Natural killer cell treated with Interleukin-12 subunit alpha and Interleukin-12 subunit beta and Interleukin-15 and Interleukin-18, amount 100 ng/mL, for 72 hours (primary cell): ENCODE measurements at places on chromosomes 7 and 10. TPM values are rescaled to one million over a fixed set of nuclear protein-coding genes. Genes with fewer than 3 reads are reported as not detected.

GRCh38 chr10:93006435-93007039, 54.1 kb upstream of the CYP26C1 start:
- DNase-seq = no peak

- no peak for DNase-seq
Measured at GRCh38 chr10:22615101-22615500, 99.3 kb downstream of the PIP4K2A start.

- no peak for DNase-seq
Measured at GRCh38 chr7:151647874-151648273, 128.2 kb upstream of the RHEB start.

DNA sequence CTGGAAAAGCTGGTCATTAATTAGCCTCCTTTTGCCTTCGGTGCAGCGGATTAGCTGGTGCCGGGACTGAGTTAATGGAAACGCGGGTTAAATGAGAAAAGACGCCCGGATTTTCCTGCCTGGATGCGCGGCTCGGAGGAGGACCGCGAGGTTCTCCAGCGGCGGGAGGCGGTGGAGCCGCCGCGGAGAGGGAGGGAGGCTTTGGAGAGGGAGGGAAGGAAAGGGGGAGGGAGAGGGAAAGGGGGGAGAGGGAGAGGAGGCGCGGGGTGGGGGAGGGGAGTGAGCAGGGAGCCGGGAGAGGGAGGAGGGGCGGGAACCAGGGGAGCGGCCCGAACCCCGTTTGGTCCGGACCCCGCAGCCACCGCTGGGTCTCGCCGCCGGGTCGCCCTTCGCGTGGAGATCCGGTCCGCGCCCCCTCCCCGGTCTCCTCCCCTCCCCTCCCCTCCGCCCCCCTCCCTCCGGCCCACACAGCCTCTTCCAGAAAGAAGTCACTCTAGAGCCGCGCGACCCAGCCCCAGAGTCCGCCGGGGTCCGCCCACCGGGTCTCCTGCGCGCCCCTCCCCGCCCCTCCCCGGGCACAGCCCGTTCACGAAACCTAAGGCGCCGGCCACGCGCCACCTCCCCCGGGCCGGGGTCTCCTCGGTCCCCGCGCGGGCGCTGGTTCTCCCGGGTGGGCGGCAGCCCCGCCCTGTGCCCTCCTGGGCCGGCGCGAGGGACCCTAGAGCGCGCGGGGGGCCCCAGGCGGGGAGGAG, 347.5 kb downstream of the DNAJB6 start:
- DNase-seq = peak; percentile 54

GRCh38 chr10:112092519-112092918, 91.0 kb downstream of the GPAM start:
- no peak for DNase-seq

DNA sequence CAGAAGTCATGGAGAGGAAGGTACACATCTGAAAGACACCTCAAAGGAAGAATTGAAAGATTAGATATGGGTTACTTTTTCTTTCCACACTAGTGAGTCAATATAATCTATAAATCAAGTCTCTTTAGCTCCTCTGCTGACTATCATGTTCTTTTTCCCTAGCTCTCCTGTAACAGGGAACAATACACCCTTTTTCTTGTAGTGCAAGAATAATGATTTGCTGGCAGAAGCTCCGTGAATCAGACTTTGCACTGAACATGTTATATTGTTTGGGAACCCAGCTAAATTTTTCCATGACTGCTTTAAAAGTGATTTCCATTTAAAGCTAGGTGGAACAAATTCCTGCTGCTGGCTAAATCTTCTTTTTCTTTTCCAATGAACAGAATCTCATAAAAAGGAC, 756.6 kb upstream of the C7orf33 start:
- no peak for DNase-seq

GRCh38 chr10:14093730-14094484, 236.8 kb downstream of the FRMD4A start:
- no peak for DNase-seq

ANAPC16 gene
- 39.6 TPM for total RNA-seq
